ENCODE measurements at places on chromosomes 13 and 19.
A peak's percentile ranks its signal among the peaks of the same experiment; 100 is the strongest.

DNA sequence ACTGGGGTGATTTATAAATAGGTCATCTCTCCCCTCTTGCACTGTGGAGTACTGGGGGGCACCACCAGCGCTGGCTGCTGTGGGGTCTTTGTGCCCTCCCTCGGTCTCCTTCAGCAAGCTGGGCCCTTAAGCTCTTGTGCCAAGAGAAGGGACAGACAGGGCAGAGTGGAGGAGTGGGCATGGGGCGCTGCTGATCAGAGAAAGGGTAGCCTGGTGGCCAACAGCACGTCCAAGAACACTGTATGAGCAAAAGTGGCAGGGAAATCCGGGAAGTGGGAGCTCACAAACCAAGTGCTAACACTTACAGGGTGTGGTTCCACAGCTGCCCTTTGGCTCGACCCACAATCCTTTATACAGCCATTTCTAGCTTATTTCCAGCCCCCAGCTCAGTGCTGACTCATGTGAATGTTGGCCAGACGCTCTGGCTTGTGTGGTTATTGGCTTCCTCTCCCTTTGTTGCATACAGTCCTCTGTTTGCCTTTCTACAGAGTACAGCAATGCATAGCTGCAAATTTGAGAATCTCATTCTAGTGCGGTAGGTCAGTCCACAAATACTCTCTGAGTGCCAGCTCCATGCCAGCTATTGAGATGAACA lies 298.8 kb downstream of the SHISA2 start:
- DNase-seq: no peak

DNA sequence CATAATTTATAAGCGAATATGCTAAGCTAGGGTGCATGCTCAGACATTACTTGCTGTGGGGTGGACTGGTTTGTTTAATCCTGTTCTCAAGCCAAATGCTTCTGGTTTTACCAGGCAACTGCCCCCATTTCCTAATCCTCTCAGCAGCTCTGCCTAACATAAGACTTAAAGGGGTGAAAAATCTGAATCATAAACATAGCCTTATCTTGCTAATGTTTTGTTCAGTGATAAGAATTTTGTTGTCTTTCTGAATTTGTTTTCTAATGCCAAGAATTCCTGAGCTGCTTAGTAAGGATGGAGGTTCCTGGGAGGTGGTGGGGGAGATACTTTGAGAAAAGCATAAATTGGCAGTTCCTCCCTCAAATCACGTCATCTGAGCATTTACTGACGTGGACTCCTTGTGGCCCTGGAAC lies 42.7 kb downstream of the ING1 start:
- no peak for DNase-seq

- DNase-seq: peak; percentile 33
These were observed 158.0 kb downstream of the DLEU7 start for GRCh38 chr13:50685491-50685890.

- DNase-seq: no peak
These were observed 4.9 kb upstream of the TFDP1 start for GRCh38 chr13:113579686-113580085.

DNA sequence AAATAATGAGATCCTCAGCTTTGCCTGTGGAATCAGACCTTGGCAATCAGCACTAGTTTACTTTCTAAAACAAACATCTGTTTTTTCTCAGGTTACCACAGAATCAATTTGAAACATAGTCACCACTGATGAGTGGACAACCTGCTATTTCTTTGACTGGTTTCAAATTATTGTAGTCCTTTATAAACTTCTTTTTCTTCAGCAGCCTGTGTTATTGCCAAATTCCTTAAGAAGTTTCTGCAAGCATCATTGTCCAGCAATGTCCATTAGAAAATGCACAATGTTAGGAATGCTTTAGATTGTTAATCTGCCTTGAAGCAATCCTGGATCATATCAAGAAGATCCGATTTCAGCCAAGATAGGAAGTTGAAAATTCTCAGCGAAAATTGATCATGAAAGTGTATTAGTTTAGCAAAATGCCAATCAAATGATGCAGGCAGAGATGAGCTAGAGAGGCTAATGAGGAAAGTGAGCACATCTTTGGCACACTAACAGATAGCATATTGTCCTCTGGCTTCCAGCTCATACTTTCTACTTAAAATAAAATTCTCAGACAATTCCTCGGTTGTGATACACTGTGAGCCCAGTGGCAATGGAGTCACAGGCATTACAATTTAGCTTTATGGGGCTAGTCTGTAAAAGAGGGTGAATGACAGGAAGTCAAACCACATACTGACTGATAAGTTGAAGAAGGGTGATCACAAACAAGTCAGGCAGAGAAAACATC lies 270.6 kb downstream of the SLITRK6 start:
- no peak for DNase-seq

DNA sequence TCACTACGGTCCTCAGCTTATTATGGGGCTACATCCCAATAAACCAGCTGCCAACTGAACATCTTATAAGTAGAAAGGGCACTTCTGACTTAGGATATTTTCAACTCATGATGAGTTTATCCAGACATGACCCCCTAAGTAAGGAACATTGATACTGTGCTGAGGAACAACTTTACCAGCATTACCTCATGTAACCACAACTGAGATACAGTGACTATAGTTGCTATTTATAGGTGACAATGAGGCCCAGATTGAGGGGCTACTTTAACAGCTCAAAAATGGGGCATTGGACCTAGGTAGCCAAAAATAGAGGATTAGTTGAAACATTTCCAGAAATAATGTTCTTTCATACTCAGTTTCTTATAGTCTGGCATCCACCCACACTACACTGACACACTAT lies 26.8 kb downstream of the SKA3 start:
- no peak for DNase-seq

DNA sequence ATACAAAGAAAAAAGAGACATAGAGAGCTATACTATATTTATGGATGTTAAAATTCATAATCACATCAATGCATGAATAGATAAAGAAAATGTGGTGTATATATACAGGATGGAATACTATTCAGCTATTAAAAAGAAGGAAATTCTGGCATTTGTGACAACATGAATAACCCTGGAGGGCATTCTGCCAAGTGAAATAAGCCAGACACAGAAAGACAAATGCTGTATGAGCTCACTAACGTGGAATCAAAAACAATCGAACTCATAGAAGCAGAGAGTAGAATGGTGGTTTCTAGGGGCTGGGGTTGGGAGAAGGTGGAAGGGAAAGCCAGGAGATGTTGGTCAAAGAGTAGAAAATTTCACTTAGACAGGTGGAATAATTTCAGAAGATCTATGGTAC lies 24.0 kb downstream of the UTP14C start:
- no peak for DNase-seq

DNA sequence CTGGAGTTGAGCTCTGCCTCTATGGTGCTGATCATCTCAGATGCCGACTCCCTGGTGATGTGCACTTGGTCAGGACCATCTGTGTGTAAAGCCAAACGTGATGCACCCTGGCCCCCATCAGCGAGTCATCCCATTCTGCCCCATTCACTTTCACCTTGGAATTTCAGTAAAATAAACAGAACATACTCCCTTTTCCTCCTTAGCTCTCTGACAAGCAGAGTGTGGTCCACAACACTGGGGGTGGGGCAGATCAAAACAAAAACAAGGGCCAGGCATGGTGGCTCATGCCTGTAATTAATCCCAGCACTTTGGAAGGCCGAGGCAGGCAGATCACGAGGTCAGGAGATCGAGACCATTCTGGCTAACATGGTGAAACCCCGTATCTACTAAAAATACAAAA lies 12.3 kb downstream of the CEACAM20 start:
- DNase-seq: no peak

DNA sequence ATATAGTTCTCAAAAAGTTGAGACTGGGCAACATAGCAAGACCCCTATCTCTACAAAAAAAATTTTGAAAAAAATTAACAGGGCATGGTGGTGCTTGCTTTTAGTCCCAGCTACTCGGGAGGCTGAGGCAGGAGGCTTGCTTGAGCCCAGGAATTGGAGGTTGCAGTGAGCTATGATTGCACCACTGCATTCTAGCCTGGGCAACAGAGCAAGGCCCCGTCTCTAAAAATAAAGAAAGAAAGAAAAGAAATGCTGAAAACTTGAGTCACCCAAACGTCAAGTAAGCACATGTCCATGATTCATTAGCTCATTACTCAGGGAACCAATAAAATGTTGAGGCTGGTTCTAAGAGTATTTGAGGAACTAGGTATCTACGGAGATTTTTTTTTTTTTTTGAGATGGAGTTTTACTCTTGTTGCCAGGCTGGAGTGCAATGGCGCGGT lies 33.9 kb upstream of the SEMA6B start:
- no peak for DNase-seq

GRCh38 chr19:52516191-52516590 lies 11.3 kb upstream of the ZNF808 start:
- no peak for DNase-seq

GRCh38 chr13:110759710-110760109 lies 46.2 kb downstream of the ING1 start:
- DNase-seq: no peak

- DNase-seq: peak; percentile 47
These were observed 698 bp downstream of the BLOC1S3 start for GRCh38 chr19:45179072-45179891.

DNA sequence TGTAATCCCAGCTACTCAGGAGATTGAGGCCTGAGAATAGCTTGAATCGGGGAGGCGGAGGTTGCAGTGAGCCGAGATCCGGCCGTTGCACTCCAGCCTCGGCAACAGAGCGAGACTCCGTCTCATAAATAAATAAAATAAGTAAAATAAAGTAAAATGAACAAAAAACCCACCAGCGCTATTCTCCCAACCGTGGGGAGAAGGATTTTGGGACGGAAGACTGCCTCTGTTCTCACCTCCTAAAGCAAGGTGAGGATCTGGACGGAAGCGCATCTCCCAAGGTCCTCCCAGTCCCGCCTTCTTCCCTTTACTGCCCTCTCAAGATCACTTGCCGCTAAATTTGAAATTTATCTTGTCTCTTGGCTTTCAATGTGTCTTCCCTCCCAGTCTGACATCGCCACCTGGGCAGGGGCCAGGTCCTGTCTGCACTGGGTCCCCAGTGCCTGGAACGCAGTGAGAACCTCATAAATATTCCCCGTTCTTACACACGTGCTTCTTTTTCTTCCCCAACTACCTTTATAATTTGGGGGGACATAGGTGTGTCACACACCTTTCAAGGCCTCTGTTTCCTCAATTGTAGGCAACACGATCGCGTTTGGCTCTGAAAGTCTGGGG lies 1.2 kb upstream of the DNAJB1 start:
- peak; percentile 65 for DNase-seq

GRCh38 chr13:31027136-31027535 lies 94.7 kb downstream of the TEX26 start:
- no peak for DNase-seq

DNA sequence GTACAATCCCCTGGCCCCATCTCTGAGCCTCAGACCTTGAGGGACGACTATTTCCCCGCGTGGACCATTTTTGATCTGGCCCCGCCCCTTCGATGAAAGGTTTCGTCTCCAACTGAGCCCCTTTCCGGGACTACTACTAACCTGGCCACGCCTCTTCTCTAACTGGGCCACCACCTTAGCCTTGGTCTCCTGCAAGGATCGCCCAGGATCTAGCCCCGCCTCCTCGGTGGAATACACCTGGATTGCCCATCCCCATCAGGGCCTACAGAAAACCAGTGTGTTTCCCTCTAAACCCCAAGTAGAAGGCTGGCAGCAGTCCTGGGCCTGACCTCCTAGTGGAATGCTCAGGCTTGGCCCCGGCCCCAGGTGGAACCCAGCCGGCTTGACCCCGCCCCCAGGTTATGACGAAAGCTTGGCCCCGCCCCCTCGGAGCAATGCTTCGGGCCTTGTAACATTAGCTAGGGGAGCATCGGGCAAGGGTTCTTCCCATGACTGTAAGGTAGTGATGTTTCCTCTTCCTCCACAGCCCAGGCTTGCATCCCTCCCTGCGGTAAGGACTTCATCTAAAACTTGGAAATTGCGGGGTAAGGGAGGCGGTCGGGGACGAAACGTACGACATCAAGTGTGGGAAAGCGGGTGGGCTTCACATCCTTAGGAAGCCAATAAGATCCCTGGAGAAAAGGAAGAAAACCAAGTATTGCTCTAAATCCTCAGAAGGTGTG lies 9.1 kb downstream of the SPACA6 start:
- DNase-seq: peak; percentile 90

- DNase-seq: no peak
These were observed 33.0 kb downstream of the ZMYM2 start for GRCh38 chr13:19991531-19991930.

DNA sequence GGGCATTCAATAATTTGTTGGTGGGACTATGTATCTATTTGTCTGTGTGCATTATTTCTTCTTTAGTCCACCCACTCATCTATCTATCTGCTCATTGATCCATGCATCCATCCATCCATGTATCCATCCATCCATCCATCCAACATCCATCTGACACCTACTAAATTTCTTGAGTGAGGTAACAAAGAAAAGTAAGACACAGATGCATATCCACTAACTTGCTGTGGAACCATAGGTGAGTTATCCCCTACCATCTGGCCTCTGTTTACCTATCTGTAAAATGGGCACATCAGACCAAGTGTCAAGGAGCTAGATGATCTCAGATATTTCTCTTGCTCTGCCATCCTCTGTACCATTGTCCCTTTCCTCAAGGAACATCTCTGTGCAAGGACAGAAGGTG lies 54.7 kb downstream of the ZNF536 start:
- DNase-seq: no peak

DNA sequence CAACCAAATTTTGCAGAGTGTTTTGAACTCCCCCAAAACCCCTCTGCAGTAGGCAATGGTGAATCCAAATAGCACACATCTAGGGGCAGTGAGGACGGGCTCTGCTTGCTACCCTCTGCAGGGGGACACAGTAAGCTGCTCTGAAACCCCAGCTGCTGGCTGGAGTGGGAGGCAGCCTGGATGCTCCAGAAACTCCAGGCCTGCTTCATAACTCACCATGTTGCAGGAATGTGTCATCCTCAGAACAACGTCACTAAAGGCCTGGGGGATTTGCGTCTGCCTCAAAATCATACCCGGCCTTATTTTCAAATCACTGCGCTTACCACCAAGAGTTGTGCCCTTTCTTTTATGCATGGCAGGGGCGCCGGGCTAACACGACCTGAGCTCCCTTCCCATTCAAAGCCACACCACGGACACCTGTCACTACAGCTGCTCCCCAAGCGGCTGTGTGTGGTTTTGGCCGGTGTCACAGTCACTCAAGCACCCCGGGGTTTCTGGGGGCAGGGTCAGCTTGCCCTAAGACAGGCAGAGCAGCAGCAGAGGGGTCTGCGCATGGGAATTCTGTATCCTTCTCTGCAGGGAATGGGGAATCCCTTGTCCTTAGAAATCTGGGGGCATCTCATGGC lies 93.9 kb downstream of the TSHZ3 start:
- DNase-seq: no peak

GRCh38 chr13:112670864-112671263 lies 19.0 kb upstream of the ATP11A start:
- DNase-seq: no peak

GRCh38 chr19:14450168-14450874 lies 17.2 kb downstream of the PKN1 start:
- no peak for DNase-seq

- DNase-seq: peak; percentile 62
These were observed 665 bp downstream of the ZNF497 start for GRCh38 chr19:58361900-58362271.

- DNase-seq: no peak
These were observed 5.3 kb upstream of the COLGALT1 start for GRCh38 chr19:17550076-17550667.

GRCh38 chr19:1384085-1384462 lies 367 bp downstream of the NDUFS7 start:
- no peak for DNase-seq

Measured in ovary (tissue), 10 donors.